ENCODE measurements at places on chromosomes 1 and 21.

GRCh38 chr1:95096218-95096841 lies 20.8 kb upstream of the TLCD4 start:
- DNase-seq, result no peak

- DNase-seq, result no peak
Observed at GRCh38 chr1:197150336-197151005, 4.0 kb upstream of the ASPM start.

DNA sequence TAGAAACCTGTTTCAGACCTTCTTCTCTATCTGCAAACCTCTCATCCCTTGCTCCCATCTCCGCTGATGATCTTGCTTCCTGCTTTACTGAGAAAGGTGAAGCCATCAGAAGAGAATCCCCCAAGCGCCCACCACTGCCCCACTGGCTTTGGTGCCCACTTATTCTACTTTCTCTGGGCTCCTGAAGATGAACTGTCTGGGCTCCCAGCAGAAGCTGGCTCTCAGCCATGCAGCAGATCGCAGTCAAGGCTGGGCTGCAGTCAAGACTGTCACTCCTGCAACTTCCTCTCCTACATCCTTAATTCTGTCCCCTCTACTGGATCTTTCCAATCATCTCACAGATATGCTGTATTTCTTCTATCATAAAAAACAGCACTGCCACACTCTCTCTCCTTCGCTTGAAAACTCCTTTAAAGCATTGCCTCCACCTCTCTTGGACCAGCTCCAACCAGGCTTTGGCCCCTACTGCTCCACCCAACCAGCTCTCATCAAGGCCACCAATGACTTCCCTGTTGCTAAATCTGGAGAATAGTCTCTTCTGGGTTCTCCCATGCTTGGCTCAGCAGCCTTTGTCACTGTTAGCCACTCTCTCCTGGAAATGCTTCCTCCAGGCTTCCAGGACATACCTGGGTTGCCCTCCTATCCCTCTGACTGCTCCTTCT lies 25.8 kb downstream of the TRIM62 start:
- DNase-seq, result no peak

DNA sequence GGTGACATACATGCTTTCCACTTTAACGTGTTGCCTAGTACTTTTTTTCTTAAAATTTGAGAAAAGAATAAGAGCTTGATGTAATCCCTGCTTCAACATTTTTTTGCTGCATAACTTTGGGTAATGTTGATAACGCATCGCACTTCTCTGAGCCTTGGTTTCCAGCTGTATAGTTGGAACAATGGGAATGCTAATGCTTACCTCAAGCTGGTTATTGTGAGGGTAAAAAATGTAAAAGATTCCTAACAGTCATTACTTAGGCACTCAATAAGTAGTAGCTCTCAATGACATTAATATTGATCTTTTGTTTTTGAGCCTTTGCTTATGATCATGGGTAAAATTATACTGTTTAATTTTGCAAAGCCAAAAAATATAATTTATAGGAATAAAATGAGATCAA lies 683.3 kb upstream of the CXADR start:
- DNase-seq, result no peak

DNA sequence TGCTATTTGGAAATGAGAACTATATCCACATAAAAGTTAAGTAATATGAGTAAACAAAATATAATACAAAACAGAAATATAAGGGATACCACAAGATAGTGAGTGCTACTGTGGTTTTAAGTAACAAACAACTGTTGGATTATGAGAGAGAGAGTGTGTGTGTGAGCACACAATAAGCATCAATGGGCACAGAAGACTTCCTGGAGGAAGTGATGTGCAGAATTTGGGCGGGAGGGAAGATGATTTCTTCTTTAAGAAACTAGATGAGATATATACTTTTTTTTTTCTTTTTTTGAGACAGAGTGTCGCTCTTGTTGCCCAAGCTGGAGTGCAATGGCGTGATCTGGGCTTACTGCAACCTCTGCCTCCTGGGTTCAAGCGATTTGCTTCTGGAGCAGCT lies 7.9 kb upstream of the IER5 start:
- DNase-seq, result no peak

DNA sequence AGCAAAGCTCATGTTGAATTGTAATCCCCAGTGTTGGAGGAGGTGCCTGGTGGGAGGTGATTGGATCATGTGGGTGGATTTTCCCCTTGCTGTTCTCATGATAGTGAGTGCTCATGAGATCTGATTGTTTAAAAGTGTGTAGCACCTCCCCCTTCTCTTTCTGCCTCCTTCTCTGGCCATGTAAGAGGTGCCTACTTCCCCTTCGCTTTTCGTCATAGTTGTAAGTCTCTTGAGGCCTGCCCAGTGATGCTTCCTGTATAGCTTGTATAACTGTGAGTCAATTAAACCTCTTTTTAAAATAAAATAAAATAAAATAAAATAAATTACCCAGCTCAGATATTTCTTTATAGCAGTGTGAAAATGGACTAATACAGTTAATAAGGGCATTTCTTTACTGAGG lies 1025.7 kb downstream of the PLA2G4A start:
- no peak for DNase-seq
